ENCODE measurements at places on chromosomes 1 and 21.

- DNase-seq = no peak
Observed at GRCh38 chr1:230517786-230518185, 91.7 kb upstream of the PGBD5 start.

- no peak for DNase-seq
Observed at GRCh38 chr1:28273216-28273860, 14.0 kb downstream of the SESN2 start.

GRCh38 chr1:36369061-36369861, 16.5 kb downstream of the STK40 start:
- peak; percentile 66 for DNase-seq

- no peak for DNase-seq
Observed at GRCh38 chr1:101135526-101135925, 101.3 kb upstream of the S1PR1 start.

DNA sequence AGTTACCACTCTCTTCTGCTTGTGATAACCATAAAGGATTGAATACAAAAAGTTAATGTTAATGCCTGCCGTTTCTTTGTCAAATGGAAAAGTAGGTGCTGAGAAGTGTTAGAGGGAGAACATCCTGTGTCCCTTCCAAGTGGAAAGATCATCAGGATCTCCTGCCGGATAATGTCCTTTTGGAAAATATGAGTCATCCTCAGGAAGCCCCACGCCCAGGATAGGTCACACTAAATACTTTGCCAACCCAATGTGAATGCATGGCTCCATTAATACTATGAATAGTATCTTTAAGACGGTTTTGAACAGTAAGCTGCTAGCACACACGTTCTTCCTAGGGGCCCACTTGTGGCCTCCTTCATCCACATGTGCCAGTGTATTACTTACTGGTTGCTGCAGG, 279.5 kb downstream of the ZNF326 start:
- DNase-seq = no peak

DNA sequence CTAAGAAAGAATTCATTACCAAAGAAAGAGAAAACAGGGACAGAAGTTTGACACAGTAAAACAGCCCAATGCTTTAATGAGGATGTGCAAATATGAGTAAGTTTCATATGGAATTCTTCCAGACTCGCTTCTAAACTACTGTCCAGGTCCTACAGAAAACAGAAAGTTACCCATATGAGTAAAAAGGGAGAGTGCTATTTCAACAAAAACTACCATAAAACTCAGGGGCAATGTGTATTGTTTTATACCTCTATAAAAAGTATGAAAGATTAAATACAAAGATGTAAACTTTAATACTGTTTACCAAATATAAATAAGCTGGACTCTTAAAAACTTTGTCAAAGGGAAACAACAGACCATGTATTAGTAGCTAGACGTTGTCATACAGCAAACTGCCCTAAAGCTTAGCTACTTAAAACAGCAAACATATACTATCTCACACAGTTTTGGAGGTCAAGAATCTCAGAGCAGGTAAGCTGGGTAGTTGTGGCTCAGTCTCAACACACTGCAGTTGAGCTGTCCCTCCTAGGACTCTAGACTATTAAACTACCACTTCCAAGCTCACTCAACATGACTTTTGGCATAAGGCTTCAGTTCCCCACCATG, 174.9 kb downstream of the COP1 start:
- no peak for DNase-seq

- DNase-seq = no peak
Observed at GRCh38 chr1:57281324-57281723, 142.5 kb downstream of the DAB1 start.

DNA sequence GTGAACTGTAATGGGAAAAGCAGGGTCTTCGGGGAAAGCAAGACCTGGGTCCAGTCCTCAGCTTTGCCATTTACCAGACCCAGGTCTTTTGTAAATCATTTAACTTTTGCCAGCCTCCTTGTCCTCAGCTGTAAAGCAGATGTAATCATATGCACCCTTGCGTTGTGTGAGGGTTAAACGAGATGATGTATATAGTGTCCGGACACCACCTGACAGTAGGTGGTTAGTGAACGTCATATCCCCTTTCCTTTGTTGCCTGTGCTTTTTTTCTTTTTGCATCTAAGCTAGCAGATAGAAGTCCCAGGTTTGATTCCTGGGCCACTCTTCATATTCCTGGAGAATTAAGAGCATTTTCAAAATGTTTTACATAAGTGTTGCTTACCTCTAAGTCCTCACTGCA, 28.5 kb downstream of the IL12RB2 start:
- DNase-seq = no peak

- DNase-seq = no peak
Observed at GRCh38 chr1:4105300-4105880, 205.3 kb upstream of the C1orf174 start.

GRCh38 chr1:221865808-221866207, 123.9 kb upstream of the DUSP10 start:
- peak; percentile 91 for DNase-seq

- no peak for DNase-seq
Observed at GRCh38 chr1:20949871-20950590, 162.9 kb upstream of the HP1BP3 start.

GRCh38 chr1:64114012-64114525, 89.4 kb upstream of the UBE2U start:
- DNase-seq = no peak

DNA sequence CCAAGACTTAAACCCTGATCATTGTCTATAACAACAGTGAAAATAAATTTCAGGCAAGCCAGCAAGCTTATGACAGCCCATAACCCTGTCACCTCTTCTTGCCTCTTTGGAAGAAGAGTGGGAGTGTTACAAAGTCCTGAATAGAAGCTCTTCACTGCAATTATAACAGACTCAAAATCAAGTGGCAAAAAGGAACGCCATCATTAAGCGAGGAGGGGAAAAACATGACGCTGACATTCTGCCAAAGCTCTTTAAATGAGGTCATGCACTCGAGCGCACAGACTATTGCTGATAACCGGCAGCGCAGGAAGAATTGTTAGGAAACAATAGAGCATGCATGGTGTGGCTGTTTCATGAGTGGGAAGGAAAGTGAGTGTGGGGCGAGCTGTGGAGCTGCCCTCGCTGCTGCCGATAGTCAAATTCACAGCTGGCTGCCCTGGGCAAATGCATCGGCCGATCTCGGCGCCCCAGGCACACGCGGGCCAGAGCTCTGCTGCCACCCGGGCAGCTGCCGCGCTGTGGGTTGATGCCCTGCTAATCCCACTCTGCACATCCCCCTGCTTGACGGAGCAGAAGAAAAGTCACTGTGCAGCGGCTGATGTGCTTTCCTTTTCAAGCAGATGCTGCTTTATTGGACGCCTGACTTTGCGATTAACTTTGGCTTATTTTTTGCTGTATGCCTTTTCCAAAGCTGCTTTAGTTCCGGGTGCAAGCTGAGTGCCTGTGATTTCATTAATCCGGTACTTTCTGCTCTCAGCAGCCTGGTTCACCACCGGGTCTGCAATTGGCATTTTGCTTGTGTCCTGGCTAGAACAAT, 102.4 kb upstream of the ST6GALNAC5 start:
- DNase-seq = no peak

DNA sequence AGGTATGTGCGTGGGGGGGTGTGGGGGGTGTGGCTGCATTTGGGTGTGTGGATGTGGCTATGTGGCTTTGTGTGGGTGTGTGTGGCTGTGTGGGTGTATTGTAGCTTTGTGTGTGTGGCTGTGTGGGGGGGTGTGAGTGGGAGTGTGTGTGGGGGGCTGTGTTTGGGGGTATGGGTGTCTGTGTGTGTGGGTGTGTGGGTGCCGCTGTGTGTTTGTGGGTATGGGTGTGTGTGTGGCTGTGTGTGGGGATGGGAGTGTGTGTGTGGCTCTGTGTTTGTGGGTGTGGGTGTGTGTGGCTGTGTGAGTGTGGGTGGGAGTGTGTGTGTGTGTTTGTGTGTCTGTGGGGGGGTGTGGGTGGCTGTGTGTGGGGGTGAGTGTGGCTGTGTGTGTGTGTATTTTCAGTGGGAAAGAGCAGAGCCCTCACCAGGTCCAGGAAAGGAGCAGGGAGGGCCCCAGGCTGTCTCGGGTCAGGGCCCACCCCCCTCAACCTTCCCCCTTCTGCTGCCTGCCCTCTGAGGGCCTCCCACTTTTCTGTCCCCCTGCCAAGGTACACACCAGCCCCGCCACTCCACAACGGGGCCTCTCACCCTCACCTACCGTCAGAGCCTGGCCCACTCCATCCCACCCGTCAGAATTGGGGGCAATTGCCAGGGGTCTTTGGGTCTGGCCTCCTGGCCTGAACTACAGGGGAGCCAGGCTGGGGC, 1.9 kb upstream of the COL8A2 start:
- DNase-seq = no peak

- no peak for DNase-seq
Observed at GRCh38 chr1:197422993-197423392, 154.9 kb downstream of the CRB1 start.

GRCh38 chr1:93016171-93016570, 54.9 kb upstream of the DIPK1A start:
- no peak for DNase-seq

DNA sequence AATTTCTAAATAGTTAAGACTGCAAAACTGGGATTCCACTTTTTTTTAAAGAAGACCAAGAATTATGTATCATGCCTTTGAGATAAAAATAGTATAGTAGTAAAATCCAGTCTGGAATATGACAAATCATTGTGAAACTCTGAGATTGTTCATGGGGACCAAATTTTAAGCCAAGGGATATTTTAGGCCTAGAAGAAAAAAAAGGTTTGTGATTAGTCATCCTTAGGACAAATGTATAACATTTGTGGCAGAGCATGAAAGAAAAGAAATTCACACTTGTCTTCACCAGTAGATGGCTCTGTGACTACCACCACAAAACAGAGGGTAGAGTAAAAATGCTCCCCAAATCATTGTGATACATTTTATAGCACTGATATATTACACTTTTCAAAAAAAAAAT, 226.1 kb downstream of the KCTD3 start:
- DNase-seq = peak; percentile 92

GRCh38 chr1:203818399-203818798, 23.0 kb downstream of the ZBED6 start:
- DNase-seq = no peak

- DNase-seq = peak; percentile 34
Observed at GRCh38 chr1:174060090-174060489, 37.9 kb upstream of the RC3H1 start.

GRCh38 chr1:32066489-32066873, 6.3 kb upstream of the TMEM39B start:
- peak; percentile 84 for DNase-seq

DNA sequence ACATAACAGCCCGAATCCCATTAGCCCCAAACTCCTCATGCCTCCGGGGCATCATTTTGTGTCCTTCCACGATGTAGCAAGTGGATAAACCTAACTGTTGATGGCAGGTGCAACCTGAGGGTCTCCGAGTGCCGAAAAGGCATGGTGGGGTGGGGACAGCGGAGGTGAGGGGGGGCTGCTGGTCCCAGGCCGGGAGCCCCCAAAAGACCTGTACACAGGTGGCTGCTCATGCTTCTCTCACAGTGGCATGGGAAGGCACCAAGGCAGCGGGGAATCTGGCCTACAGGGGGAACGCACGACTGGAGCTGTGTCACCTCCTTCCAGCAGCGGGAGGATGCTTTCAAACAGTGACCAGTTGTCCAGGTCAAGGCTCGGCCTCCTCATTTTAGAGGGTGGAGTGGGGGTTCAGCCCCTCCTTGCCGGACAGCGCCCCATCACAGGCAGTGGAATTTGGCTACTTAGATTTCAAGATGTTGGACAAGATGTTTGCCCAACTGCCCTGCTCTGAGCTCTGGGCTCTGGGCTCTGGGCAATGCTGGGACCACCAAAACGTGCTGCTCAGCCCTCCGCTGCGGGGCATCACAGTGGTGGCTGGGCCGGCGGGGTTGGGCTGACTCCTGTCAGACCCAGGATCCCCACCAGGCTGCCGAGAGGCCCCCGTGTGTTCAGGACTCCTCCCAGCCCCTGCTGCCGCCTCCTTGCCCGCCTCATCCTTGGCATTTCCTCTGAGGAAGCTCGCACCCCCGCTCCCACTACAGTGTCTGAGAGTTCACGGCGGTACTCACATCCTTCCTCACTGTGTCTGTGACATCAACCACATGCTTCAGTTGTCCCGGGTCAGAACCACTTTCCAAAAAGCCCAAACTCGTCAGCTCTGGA, 7.6 kb downstream of the DNMT3L start:
- DNase-seq = no peak

DNA sequence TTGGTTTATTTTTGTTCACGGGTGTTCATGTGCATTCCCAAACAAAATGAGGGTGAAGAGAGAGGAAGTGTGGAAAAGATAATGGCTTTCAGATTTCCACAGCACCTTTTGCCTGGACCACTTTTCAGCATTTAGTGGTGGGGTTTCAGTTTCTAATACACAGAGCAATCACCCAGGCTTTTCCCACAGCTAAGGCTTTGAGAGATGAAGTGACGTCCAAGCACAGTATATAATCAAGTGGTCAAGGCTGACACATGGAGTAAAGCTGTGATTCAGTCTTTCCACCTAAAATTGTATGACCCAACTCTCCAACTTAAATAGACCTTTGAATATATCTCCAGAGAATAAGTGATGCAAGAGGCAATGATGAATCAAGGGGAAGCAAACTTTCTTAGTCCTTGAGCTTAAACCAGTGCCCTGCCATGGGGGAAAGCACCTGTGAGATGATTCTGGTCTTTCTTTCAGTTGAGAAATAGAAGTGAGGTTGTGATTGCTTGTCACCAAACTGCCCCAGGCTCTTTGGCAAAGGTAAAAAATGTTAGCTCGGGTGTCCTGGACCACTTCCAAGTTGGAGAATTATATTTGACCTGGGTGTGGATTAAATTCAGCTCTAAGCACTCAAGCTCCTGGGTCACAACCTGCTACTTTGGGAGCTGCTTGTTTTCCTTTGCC, 2.4 kb upstream of the PIK3R3 start:
- DNase-seq = peak; percentile 73

GRCh38 chr1:36540056-36540455, 57.3 kb upstream of the CSF3R start:
- DNase-seq = no peak

- DNase-seq = no peak
Observed at GRCh38 chr1:198741744-198742143, 102.9 kb downstream of the PTPRC start.

DNA sequence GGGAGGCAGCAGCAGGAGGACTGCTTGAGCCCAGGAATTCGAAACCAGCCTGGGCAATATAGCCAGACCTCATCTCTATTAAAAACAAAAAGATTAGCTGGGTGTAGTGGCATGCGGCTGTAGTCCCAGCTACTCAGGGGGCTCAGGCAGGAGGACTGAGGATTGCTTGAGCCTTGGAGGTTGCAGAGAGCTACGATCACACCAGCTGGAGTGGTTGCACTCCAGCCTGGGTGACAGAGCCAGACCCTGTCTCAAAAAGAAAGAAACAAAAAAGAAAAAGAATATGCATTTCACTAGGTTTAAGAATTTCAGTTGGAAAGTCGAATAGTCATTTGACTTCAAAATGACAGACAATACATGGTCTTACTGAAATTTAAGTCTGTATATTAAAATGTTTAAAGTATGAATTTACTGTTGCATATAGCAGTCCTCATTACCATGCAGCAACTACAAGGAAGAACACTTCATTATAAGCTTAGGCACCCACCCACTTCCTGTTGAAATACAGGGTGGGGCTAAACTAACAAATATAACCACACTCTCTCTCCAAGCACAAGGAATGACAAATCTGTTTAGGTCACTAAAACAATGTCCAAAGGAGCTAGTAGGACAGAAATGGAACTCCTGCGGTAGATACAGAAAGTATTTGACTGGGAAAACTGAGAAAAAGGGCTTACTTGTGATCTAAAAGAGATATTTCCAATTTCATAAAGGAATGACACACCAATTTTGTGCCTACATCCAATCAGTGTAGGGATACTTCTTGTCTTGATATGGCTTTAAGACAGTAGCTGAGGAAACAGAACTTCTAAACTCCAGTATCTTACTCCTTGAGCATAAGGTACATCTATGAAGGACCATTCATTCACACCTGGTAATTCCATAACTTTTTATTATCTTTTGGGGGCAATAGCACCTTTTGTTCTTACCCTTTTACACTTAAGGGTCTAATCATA, 44.1 kb downstream of the GPR3 start:
- DNase-seq = peak; percentile 51

Data from fibroblast of skin of right quadriceps (primary cell).